ENCODE measurements at places on chromosomes 3 and 15.

- DNase-seq, result no peak
Measured at GRCh38 chr3:157543501-157544035, 40.4 kb upstream of the VEPH1 start.

DNA sequence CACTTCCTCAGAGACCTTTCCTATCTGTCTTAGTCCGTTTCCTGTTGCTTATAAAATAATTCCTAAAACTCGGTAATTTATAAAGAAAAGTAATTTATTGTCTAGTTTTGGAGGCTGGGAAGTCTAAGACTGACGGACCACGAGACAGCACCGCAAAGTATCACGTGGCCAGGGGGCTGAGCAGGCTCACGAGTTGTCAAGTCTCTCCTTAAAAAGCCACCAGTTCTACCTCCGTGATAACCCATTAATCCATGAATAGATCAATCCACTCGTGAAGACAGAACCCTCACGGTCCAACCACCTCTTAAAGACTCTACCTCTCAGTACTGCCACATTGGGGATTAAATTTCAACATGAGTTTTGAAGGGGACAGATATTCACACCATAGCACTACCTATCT, 821 bp downstream of the LINS1 start:
- DNase-seq, result no peak

DNA sequence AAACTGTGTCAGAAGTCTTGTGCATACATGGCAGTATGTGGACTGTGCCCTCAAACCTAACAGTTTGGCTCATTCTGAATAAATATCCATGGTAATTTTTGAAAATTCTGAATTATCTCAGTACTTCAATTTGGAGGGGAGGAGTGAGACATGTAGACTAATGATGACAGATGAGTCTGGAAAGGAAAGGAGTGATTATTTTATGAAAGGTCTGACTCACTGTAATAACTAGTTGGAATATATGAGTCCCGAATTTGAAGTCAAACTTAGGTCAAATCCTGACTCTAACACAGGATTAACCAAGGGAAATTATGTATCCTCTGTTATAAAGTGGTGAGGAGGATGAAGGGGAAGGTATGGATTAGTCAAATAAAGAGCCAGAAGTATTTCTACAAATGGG, 38.6 kb downstream of the SUCNR1 start:
- no peak for DNase-seq

GRCh38 chr3:67349551-67350174, 304.7 kb downstream of the SUCLG2 start:
- no peak for DNase-seq

GRCh38 chr3:51943451-51944391, 1.6 kb downstream of the PARP3 start:
- DNase-seq, result peak; percentile 43

DNA sequence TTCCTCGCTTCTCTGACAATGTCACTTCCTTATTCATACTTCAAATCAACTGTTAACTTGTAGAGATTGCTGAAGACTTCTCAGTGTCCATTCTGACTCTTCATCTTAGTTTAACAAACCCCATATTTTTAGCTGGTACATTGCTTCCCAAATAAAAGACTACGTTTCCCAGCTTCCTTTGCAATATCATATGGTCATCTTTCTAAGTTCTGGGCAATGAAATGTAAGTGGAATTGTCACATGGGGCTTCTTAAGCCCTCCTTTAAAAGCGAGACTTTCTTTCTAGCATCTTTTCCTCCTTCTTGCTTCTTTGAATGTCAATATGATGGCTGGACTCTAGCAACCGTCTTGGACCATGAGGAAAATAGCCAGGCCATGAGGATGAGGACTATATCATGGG, 239.0 kb downstream of the ZNF621 start:
- DNase-seq, result no peak

- no peak for DNase-seq
Measured at GRCh38 chr3:13424141-13424844, 4.2 kb upstream of the NUP210 start.

DNA sequence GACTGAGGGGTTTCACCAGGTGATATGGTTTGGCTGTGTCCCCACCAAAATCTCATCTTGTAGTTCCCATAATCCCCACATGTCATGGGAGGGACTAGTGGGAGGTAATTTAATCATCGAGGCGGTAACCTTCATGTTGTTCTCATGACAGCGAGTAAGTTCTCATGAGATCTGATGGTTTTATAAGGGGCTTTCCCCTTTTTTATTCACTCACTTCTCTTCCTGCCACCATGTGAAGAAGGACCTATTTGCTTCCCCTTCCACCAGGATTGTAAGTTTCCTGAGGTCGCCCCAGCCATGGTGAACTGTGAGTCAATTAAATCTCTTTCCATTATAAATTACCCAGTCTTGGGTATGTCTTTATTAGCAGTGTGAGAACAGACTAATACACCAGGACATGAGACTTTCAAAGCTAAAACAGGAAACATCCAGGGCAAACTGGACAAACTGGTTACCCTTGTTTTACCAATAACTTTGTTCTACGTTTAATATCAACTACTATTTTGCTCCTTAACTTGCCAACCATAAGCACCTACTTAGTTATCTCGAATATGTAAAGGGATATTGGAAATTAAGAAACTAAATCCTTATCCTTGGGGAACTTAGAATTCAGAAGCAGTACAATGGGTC, 98.2 kb downstream of the MYH15 start:
- no peak for DNase-seq

- no peak for DNase-seq
Measured at GRCh38 chr15:87609474-87609873, 647.1 kb downstream of the NTRK3 start.

- DNase-seq, result no peak
Measured at GRCh38 chr3:20190991-20191390, 5.0 kb upstream of the SGO1 start.

DNA sequence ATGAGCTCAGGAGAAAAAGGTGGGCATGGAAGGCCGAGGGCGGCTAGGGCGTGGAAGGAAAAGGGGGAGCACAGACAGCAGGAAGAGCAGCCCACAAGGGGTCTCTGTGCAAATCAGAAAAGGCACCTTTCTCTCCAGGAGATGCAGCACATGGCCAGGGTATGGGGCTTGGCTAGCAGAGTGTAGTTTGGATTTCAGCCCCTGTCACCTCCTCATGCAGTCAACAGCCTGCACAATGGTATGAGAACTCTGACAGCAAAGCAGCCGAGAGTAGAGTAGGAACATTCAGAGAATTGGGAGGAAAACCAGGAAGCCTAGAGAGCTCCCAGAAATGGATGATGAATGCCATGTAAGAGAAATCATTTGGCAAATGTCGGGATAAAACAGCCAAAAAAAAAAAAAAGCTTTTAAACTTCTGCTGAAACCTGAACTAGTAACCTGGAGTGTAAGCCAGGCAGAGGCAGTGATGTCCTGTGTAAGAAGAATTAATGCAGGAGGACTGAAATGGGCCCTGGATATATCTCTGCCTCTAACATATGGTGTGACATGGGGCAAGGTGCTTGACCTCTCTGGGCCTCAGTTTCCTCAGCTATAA, 25.7 kb downstream of the FSTL1 start:
- no peak for DNase-seq

DNA sequence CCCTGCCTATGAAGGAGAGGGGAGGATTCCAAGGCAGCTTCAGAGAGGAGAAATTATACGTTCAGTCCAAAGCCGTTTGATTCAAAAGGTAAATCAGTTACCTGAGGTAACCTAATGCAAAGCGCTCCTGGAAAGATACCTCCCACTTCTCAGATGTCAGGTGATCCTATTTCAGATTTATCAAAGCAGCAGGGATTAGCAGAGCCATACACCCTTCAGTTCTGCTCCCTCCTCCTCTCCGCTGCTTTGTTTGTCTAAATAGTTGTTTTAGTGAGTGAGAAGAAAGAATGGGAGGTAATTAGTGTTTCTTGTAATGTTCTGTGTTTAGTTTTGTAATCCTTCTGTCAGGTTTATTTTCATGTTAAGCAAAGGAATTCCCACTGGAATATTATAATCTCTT, 81.1 kb downstream of the SOX14 start:
- no peak for DNase-seq

- DNase-seq, result no peak
Measured at GRCh38 chr3:195467641-195468390, 25.0 kb upstream of the ACAP2 start.

DNA sequence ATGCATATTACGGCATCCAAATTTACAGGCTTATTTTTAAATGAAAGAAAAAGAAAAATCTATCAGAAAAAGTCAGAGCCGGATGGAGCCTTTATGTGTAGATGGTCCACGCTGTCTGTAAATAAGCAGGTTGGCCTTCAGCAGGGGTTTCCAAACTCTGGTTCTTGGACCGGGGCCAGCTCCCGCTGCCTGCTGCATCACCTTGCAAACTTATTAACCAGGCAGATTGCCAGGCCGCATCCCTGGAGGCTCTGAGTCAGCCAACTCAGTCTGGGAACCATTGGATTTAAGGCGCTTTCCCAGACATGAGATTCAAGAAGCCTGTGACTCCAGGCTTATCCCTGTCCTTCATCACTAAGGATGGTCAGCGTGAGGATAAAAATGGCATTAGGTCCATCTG, 212.4 kb downstream of the OPA1 start:
- peak; percentile 75 for DNase-seq

DNA sequence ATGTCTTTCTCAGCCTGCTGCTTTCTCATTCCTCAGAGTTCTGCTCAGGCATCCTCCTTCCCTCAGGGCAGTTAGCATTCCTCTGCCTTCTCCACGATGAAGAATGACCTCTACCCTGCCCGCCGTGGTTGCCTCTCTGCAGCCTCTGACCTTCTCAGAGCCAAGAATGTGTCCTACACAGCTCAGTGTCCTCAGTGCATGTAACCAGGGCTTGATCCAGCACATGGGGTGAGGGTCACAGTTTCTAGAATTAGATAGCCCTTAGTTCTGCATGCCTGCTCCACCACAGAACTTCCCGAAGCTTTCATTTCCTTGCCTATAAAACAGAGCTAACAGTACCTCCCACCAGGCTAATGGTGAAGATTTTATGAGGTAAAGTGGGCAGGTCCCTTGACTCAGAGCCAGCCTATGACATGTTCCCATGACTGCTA, 182.1 kb downstream of the CLSTN2 start:
- no peak for DNase-seq

- DNase-seq, result no peak
Measured at GRCh38 chr3:4755566-4755965, 223.7 kb upstream of the BHLHE40 start.

DNA sequence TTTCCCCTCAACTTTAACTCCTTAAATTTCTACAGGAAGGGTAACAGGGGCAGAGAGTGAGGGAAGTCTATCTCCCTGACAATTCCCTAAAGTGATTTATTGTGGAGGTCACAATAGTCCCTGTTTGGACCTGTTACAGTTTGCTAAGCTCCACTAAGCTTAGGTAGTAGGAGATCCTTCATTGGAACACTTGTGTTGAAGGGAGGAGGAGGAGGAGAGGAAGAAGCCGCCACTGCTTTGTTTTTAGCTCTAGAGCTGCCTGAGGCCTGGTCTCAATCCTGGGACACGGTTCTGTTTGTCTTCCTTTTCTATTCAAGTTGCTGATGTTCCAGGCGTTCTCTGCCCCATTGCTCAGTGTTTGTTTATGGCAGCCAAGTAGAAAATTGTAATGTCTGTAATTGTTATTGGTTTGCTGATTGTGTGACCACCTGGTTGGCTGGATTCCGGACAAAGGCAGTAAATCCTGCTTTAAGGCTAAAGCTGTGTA, 48.4 kb downstream of the HES1 start:
- DNase-seq, result no peak

- DNase-seq, result no peak
Measured at GRCh38 chr3:184682671-184683070, 29.2 kb downstream of the MAGEF1 start.

DNA sequence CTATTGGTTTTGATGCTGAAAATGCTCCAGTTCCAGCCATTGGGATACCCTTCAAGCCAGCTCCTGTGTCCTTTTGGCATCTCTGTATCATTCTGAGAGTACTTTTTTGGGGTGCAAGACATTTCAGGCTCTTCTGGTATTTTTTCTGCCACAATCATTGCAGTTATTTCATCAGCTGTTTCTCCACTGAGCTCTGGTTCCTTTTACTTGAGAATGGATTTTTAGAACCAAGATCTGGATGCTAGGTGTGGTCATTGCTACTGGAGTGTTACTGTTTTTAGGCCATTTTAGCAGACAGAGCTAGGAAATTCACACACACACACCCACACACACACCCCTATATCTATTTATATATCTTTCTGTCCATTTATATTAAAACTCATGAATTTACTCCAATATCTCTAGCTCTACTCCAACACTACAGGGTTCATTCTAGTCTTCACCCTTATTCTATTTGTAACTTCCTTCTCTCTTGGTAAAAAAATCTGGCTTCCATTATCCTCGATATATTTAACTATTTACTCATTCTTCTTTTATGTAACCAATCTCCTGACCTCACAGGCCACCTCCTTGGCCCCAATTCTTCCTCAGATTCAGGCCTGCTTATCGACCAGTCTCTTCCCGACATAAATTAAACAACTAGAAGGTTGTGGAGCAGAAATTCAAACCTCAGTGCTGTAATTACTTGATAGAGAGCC, 17.0 kb downstream of the SLC35G2 start:
- DNase-seq, result no peak

DNA sequence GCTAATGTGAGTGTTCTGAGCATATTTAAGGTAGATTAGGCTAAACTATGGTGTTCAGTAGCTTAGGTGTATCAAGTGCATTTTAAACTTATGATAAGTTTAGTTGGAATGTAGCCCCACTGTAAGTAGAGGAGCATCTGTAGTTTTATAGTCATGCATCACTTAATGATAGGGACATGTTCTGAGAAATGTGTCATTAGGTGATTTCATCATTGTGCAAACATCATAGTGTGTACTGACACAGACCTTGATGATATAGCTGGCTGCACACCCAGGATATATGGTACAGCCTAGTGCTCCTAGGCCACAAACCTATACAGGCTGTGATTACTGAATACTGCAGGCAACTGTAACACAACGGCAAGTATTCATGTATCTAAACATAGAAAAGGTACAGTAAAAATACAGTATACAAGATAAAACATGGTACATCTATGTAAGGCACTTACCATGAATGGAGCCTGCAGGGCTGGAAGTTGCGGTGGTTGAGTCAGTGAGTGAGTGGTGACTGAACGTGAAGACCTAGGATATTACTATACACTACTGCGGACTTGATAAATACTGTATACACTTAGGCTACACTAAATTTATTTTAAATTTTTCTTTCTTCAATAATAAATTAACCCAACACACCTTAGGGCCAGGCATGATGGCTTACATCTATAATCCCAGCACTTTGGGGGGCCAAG, 17.9 kb downstream of the DNAH1 start:
- DNase-seq, result no peak

GRCh38 chr3:52218454-52218853, 7.0 kb downstream of the TLR9 start:
- DNase-seq, result no peak

DNA sequence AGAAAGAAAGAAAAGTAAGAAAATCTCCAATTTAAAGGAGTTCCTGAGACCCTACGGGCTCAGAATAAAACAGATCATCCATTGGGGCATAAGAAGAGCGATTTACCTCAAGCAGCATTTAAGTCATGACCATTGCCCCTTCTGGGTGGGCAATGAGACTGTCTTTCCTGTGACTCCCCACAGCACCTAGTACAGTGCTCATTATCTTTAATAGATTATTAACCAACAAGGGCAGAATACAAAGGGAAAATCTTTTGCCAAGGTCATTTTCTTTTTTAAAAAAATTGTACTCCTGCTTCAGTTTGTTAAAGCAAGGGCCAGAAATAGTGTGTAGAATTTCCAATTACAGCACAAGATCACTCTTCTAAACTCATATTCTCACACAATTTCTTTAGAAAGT, 443.3 kb upstream of the AGTR1 start:
- DNase-seq, result no peak
